CD4-positive, alpha-beta T cell treated with Interferon gamma for 1 hour (primary cell): ENCODE measurements at places on chromosomes 3 and 15.

GRCh38 chr3:194870394-194871110, 184.9 kb downstream of the FAM43A start:
- DNase-seq: no peak

- no peak for DNase-seq
Measured at GRCh38 chr3:118705487-118706219, 329.0 kb downstream of the IGSF11 start.

GRCh38 chr15:58554758-58555157, 123.0 kb downstream of the LIPC start:
- no peak for DNase-seq

GRCh38 chr3:159796744-159797143, 191.9 kb upstream of the IL12A start:
- DNase-seq: no peak

DNA sequence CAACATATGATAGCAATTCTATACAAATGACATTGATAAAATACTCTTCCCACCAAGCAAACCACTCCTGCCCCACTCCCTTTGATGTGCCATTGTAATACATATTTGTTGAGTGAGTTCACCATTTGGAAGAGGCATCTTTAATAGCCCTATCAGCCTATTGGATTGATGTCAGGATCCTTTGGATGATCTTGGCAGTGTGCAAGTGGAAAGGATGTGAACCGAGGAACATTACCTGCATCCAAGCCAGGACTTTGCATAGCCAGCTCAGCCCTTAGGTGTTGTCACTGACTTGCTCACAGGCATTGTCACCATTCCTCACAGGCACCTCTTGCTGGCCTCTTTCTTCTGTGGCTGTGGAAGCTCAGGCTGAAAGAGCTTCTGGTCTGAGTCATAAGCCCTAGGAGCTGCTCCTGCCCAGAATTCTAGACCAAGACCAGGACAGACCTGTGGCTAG, 16.5 kb upstream of the TIMP4 start:
- DNase-seq: no peak

GRCh38 chr3:97871801-97872524, 50.2 kb downstream of the CRYBG3 start:
- DNase-seq: no peak

GRCh38 chr15:63992300-63992699, 54.0 kb downstream of the DAPK2 start:
- no peak for DNase-seq

GRCh38 chr3:126146034-126146433, 34.4 kb downstream of the ALDH1L1 start:
- DNase-seq: no peak

DNA sequence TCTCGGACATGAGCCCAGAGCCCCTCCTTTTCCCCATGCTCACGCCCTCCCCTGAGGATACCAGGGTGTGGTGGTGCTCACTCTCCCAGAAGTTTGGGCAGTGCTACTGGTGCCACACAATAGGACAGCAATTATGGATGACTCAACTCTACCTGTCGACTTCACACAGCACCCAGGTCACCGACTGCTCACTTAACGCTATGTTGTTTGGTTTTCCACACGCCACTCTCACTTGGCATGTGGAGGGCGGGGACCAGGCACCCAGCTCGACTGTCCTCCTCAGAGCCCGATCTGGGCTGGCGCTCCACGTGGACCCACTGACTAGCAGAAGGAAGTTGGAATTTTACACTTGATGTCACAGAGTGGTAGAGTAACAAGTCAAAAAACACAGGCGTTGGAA, 30.9 kb downstream of the STIMATE start:
- no peak for DNase-seq

GRCh38 chr3:12662593-12663400, 1.1 kb downstream of the RAF1 start:
- no peak for DNase-seq

DNA sequence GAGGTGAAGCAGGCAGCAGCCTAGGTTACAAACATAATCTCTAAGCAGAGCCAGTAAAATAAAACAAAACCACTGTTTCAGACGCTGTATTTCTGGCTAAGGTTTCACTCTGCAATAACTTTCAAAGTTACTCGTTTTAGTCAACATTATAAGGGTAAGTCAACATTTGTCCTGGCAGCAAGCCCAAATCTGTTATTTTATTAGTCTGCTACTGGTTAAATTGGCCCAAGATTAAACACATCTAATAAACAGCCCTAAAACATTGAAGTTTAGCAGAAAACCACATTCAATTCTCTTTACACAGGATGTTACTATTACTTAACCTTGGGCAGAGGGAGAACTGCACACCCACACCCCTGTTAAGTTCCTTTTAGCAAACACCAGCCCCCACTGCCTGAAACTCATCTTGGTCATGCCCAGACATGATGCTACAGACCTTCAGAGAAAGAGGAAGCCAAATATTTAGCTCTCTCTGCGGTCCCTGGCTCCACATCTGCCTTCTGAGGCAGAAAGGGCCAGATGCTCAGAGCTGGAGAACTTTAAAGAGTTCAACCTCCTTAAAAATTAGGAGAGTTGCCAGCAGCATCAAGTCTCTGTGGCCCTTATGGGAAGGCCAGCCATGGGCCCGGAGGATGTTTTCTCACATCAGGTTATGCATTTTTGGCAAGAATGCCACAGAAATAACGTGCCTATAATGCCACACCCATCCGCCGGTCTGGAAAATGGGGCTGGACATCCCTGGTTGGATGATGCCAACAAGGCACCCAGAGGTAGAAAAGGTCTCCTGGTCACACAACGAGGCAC, 17.9 kb downstream of the ARHGEF3 start:
- peak; percentile 81 for DNase-seq
